NCI-H2081 (cell line): ENCODE measurements at places on chromosomes 4 and X.
A peak's percentile ranks its signal among the peaks of the same experiment; 100 is the strongest.

GRCh38 chr4:153497091-153497531 lies 31.0 kb downstream of the TMEM131L start:
- no peak for DNase-seq

GRCh38 chr4:121304893-121305292 lies 75.9 kb downstream of the QRFPR start:
- DNase-seq: no peak

DNA sequence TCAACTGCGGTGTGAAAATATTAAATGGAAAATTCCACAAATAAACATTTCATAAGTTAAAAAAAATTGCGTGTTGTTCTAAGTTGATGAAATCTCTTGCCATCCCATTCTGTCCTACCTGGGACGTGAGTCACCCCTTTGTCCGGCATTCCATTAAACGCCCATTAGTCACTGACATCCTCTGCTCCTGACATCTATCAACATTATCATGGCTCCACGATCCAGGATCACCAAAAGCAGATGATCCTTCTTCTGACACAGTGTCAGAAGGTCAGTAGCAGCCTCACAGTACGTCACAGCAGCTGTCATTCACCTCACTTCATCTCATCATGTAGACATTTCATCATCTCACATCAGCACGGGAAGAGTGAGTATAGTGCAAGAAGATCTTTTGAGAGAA lies 125.7 kb downstream of the ZNF827 start:
- no peak for DNase-seq

- no peak for DNase-seq
These were observed 7.2 kb downstream of the TEC start for GRCh38 chr4:48262484-48262883.

DNA sequence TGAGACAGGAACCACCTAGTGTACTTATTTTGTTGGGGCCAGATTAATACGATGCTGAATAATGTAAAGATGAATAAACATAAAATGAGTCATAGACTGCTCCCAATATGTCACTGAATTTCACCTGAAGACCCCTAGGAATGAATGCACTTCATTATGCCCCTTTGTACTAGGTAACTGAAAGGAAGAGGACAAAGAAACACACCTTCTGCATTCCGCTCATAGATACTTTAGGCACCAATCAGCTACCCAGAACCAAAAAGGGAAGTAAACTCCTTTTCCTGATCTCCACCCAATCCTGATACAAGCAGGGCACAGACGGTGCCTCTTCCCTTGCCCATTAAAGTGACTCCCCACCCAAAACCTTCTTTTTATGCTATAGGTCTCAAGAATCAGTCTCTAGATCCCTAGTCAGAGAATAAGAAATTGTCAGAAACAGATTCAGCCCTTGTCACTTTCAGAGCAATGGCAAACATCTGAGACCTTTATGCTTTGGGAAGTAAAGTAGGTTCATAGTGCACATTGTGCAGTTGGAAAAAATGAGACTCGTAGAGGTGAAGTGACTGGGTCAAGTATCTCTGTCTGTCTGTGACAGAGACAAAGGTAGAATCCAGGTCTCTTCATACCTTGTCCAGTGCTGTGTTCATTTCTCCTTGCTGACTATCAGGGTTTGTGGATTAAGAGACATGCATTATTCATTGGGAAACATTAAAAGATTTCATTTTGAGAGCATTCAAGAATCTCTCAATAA lies 2.3 kb downstream of the GPR174 start:
- DNase-seq: no peak

DNA sequence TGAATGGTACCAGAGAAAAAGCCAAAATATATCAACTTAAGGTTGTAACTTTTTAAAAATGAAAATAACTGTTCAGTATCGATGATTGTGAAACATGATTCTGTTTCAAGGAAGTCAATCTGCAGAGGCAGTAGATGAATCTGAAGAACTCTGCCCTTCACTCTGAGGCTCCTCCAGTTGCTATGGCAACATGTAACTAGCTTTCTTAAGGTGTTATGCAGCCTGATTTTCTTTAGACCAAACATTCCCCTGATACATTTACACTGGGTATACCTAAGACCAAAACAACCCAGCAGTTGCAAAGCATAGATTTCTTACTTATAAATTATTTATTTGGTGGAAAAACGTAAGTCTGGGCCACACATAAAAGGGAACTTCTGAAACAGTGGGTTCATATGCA lies 133.6 kb upstream of the RASGEF1B start:
- DNase-seq: no peak

- no peak for DNase-seq
These were observed 10.7 kb upstream of the SMIM10L2A start for GRCh38 chrX:135410861-135411627.

GRCh38 chr4:183907871-183908683 lies 3.0 kb downstream of the STOX2 start:
- no peak for DNase-seq

DNA sequence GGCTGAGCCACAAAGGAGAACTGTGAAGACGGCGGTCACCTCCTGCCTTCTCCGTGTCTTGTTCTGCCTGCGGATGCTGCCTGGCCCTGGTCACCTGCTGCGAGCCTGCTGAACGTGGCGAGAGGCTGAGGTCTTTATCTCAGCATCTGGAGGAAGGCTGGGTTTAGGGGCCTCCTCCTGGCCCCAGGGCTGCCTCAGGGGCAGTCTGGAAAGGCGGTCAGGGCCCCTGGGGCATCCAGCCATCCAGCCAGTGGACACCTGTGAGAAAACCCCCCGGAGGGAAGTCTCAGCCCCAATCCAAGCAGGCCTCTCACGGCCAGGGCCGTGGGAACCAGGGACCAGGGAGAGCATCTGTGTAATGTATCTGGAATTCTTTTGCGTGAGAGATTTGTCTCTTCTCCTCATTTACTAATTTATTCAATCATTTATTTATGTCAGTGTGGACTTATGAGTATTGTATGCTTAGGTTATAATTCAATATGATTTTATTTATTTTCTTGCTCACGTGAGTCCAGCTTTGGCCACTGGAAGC lies 11.3 kb downstream of the PDE6B start:
- no peak for DNase-seq

- DNase-seq: no peak
These were observed 4.4 kb upstream of the ZFP92 start for GRCh38 chrX:153406903-153407302.

- no peak for DNase-seq
These were observed 88.3 kb upstream of the DDIT4L start for GRCh38 chr4:100278567-100278966.

GRCh38 chr4:4694296-4694772 lies 152.5 kb upstream of the STX18 start:
- no peak for DNase-seq

DNA sequence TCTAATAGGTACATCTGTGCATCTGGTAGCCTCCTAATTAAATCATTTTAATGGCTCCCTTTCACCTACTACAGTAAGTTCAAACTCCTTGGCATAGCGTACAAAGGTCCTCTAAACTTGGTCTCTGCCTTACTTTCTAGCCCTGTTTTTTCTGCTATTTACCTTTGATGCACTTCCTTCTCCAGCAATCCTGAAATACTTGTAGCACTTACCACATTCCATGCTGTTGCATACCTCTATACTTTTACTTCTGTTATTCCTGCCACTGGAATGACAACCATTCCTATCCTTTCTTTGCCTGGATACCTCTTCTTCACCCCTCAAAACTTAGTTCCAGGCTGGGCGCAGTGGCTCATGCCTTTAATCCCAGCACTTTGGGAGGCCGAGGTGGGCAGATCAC lies 56.6 kb upstream of the LHFPL1 start:
- no peak for DNase-seq

- no peak for DNase-seq
These were observed 22.2 kb downstream of the GPAT3 start for GRCh38 chr4:83558059-83558653.

DNA sequence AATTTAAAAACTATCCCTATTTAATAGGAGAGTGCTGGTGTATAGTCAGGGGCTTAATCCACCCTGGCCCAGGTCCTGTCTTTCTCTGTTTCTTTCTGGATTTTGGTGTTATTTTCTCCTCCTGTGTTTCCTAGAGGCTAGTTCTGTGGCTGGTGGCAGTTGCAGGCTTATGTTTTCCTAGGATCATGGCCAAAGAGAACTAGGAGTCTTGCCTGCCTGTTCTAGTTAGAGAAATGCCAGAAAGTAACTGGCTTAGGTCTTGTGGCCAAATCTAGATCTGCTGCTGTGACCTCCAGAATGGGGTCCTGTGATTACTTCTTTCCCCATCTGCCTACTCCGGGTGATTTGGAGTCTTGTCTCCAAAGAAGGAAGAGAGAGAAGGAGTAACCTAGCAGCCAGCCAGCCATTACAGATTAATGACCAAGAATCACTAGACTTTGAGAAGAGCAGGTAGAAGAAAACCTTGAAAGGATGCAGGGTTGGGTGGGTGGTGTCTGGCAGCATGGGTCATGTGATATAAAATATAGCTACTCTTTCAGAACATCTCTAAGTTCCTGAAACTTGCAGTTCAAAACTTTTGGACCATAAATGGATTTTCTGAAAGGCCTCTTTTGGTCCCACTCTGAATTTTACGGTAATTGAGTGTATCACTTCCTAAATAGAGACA lies 117.9 kb downstream of the STIM2 start:
- DNase-seq: no peak

- DNase-seq: no peak
These were observed 275.3 kb downstream of the RAPGEF2 start for GRCh38 chr4:159378056-159378616.

GRCh38 chrX:41478381-41478911 lies 31.3 kb downstream of the NYX start:
- no peak for DNase-seq

GRCh38 chrX:40471965-40472648 lies 108.7 kb upstream of the ATP6AP2 start:
- peak; percentile 27 for DNase-seq

GRCh38 chrX:82224961-82225360 lies 1023.1 kb downstream of the SH3BGRL start:
- no peak for DNase-seq

DNA sequence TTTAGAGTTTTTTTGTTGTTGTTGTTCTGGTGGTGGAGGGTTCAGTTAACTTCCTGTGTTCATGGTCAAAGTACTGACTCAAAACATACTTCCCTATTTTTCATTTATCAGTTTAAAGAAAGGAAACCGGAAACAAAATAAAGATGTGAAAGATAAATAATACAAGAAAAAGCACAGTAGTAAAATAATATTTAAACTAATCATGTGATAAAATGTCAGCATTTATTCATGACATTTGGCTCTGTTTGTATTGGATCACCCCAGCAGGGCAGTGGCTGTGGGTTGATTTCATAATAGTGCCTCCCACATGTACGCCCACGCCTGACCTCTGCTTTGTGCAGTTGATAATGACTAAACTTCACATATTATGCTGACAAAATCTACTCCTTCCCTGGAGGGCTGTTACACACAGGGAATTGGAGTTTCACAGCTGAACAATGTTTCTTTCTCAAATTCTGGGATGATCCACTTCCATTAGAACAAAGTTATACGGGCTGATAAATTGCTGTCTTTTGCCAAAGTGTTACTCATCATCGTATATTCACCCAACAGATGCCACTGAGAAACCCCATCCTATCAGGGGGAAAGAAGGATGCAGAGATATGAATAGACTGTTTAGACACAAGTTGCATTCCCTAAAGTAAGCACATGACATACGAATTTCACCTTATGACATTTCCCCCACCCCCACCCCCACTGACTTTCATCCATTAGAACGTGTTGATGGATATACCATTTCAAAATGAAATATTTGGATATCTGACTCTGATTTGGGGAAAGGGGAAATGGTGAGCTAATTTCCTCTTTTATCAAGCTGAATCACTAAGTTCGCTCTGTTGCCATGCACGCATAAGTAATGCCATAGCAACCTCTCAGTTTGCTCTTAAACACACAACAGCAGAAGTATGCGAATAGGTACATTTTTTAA lies 48.3 kb downstream of the AMELX start:
- no peak for DNase-seq

DNA sequence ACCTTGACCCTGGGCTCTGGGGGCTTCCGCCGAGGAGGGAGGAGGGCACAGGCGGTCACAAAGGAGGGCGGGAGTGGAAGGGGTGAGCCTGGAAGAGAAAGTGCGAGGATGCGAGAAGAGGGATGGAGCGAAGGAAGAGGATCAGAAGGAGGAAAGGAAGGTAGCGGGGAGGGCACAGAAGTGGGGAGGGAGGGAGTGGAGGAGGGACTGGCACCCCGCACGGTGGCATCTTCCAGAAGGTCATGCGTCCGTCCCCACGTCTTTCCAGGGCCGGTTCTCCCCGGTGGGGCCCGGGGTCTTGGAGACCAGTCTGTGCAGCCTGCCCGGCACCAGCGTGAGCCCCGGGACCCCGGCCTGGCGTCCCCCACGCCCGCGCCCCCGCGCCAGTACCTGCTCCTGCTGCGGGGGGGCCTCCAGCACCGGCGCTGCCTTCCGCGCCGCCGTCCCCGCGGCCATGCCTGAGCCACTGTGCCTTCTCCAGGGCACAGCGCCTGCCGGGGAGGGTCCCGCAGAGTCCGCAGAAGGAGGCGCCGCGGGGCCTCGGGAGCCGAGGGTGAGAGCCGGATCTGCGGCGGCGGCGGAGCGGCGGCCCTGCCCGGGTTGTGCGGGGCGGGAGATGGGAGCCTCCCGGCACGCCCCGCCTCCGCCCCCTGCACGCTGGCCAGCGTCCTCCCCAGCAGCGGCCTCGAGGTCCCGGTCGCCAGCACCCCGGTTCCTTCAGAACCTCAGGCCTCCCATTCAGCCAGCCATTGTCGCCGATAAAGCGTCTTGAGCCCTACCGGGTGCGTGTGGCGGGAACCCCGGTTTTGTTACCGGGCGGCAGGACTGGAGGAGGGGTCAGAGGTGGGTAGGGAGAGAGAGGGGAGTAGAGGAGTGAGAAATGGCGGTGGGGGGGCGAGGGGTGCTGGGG lies at the start of gene RNF175:
Gene RNF175, minus strand, starts transcription at position 618 of the 910 bp plus-strand sequence. Its CDS starts 162 bp downstream, at position 456.
- peak; percentile 5 for DNase-seq

DNA sequence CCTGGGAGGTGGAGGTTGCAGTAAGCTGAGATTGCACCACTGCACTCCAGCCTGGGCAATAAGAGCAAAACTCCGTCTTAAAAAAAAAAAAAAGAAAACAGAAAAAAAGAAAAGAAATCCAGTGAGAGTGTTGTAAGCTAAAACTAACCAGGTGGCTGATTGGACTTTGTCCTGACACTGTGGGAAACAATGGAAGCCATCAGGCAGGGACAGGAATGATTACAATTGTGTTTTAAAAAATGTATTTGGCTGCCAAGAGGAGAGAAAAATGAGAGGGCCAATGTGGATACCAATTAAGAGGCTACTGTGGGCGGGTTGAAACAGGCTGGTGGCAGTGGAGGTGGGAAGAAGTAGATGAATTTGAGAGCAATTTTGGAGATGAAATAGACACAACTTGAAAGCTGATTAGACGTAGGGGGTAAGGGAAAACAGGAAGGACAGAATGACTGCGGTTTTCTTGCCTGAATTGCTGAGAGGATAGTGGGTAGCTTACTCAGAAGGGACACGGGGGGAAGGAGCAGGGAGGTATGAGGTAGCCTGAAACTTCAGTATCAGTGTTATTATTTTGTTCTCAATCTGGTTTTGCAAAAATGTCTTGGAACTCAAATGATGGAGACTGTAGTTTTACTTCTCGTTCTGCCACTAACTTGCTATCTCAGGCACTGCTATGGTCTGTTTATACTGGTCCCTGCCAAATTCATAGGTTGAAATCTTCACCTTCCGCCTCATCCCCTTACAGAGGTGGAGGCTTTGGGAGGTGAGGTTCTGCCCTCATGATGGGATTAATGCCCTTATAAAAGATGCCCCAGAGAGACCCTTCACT lies 45.6 kb upstream of the CHRNA9 start:
- peak; percentile 62 for DNase-seq
